ENCODE measurements at places on chromosomes 5 and 9.

DNA sequence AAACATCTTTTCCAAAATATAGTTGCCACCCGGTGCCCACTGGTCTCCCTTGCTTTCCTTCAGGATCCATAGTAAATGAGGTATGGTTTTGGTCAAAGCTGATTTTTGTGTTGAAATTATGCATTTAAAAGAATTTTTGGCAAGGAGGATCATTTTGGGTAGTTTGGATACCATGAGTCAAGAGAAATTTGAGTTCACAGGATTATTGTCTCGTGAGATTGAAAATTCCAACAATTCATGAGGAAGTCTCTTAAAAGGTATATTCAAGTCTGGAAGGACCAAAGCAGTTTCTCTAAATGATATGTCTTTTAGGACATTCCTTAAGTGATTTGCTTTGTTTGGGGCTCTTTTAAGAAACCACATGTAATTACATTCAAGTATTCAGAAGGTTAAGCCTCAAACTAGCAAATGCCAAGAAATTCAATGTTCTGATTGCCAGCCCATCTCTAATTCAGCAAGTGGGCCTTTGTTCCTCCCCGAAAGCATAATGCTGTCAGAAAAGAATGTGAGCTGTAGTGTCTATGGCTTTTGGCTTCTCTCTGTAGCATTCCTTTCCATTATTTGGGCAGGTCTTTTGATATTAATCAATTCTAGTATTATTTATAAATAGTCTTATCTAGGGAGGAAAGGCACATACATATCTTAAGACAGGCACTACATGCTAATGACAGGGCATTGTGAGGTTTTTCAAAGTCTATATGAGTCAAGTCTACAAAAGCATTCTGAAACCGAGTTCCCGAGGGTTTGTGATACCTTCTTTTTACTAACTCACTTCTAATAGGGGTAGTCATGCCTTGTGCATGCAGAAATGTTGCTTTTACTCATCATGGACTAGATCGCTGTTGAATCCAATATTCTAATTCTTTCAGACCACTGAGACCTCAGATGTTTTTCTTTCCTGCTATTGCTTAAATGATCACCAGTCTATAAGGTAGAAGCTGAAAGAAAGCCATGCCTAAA lies 453.9 kb downstream of the ENC1 start:
- DNase-seq = peak; percentile 78

- DNase-seq = no peak
These were observed 982.2 kb downstream of the TLE1 start for GRCh38 chr9:80707120-80707519.

DNA sequence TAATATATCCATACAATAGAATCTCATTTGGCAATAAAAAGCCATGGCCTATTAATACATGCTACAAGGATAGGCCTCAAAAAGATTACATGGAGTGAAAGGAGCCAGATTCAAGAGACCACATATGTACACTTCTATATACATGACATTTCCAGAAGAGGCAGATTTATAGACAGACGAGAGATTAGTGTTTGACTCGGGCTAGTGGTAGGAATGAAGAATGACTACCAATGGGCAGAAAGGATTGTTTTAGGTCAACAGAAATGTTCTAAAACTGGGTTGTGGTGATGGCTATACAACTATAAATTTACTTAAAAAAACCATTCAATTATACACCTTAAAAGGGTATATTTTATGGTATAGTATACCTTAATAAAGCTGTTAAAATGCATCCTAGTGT lies 41.9 kb downstream of the SETX start:
- DNase-seq = no peak

GRCh38 chr5:28750251-28750650 lies 1711.9 kb upstream of the CDH9 start:
- DNase-seq = no peak

DNA sequence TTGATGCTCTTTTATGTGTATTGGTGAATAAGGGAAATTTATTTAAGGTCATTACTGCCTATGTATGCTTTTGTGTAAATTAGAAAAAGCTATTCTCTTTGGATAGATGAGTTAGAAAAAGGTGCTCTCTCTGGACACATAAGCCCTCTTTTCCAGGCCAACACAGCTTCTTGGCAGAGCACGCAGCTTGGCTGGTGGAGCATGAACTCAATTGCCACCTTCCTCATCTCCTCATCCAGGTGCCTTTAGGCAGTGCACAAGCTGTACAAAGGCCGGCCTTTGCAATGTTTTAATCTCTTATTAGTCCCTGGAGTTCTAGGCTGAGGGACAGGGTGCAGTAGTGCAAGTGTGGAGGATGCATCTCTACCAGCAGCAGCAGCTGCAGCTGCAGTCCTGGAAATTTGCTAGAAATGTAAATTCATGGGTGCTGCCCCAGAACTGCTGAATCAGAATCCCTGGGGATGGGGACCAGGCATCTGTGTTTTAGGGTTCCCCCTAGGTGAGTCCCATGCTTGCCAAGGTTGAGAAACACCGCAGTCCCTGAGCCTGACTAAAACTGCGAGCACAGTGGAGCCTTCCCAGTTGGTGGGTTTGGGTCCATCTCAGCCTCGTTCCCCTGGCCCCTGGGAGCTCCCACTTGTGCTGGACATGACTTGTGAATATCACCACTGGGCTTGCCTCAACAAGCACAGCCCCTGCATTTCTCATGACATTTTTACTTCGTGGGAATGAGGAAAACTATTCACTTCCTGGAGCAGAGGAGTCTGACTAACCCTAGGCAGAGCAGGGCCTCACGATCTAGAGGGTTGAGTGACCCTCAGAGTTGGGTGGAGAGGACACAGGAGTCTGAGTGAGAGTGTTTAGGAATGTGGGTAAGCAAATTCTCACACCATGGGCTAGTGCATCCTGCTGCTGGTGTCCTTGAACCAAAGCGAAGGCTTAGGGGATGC lies 272.3 kb downstream of the ZSWIM6 start:
- peak; percentile 8 for DNase-seq

DNA sequence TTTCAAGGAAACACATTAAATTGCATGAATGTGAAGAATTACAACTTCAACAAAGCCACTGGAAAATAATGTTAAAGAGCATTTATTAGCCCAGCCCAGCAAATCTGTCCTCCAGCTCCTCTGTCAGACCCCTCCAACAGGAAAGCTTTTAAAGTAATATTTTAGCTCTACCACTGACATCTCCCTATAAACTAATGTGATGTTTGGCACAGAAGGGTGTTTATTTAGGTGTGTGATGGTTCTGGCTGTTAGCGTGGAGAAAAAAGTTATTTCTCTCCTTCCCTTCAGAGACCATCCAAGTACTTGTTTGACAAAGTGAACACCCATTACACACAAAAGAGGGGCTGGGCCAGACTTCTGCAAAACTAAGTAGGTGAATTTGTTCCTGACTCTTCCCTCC lies 111.9 kb upstream of the TARS1 start:
- DNase-seq = no peak
